ENCODE measurements at places on chromosomes 6 and 20.

- DNase-seq: no peak
Measured at GRCh38 chr6:56729719-56730118, 87.0 kb upstream of the DST start.

- DNase-seq: no peak
Measured at GRCh38 chr6:43747784-43748183, 22.2 kb upstream of the VEGFA start.

DNA sequence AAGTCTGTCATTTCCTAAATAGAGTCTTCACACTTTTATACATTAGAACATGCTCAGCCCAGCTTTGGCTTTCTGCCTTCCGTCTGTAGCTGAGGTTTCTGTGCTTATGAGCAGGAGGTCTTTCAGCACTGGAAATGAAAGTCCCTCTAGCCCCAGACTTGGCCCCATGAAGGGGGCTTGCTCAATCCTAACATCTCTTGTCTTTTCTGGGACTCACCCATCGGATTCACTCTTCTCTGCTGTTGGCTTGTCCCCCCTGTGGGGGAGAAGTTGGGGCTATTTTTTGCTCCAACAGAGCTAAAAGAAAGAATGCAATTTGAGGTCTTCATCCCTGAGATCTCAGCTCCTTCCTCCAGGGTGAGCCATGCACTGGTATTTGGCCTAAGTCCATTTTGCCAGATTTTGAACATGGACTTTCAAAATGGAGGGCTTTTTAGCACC is 177.7 kb downstream of the MRPL14 start:
- DNase-seq: no peak

- no peak for DNase-seq
Measured at GRCh38 chr6:52872031-52872430, 31.4 kb upstream of the GSTA5 start.

- no peak for DNase-seq
Measured at GRCh38 chr6:1271071-1271763, 40.7 kb upstream of the FOXQ1 start.

- no peak for DNase-seq
Measured at GRCh38 chr6:130385064-130385695, 19.4 kb downstream of the TMEM200A start.

GRCh38 chr6:21556968-21557721 is 36.4 kb upstream of the SOX4 start:
- no peak for DNase-seq

DNA sequence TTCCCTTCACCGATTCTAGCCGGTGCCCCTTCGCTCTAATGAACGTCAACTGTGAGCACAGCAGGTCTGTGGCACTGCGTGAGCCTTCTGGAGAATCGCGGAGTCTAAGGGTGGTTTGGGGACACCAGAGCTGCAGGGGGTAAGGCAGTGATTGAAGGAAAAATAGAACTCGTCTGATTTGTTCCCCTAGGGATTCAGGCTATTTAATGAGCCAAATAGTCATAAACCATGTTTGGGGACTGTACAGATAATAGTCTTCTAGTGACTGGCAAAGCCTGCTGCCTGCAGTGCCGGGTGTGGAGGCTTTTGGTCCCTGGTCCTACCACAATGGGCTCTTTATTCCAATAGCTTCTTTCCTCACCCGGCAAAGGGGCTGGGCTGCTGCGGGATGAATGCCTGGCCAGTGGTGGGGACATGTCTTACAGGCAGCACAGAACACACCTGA is 11.1 kb upstream of the NTSR1 start:
- DNase-seq: no peak

DNA sequence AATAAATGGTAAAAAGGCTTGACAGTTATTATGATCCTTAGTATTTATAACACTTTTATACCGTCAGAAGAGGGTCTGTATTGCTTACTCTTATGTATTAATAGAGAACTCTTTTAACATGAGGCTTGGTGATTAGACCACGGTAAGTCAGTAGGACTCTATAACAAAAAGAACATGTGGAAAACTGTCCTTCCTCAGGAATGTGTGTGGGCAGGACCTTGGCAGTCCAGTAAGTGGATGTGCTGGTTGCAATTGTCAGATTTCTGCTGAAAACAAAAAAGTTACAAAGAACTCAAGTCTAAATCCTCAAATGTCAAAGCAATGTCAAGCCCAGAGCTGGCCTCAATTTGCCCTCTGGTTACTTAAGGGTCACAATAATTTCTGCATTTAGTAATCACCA is 81.1 kb downstream of the PLCG1 start:
- no peak for DNase-seq

GRCh38 chr6:159727717-159728445 is 575 bp downstream of the WTAP start:
- no peak for DNase-seq

GRCh38 chr20:23835716-23836115 is 9.2 kb upstream of the CST2 start:
- DNase-seq: no peak

- no peak for DNase-seq
Measured at GRCh38 chr6:23173234-23173633, 603.9 kb downstream of the HDGFL1 start.
